ENCODE measurements at places on chromosomes 2 and 18. TPM values are rescaled to one million over a fixed set of nuclear protein-coding genes. Genes with fewer than 3 reads are reported as not detected.

Gene CCDC74A
- 6.6 TPM for total RNA-seq

Gene PDCD1
- total RNA-seq, result not detected

Gene CFC1
- not detected for total RNA-seq

Gene UGT1A10
- not detected for total RNA-seq

Gene PTPRN
- 0.98 TPM for total RNA-seq

Gene ABHD1
- total RNA-seq, result not detected

Gene SIX3
- total RNA-seq, result 0.39 TPM

Gene MREG
- 2.7 TPM for total RNA-seq
